ENCODE measurements at places on chromosomes 2 and 18.

DNA sequence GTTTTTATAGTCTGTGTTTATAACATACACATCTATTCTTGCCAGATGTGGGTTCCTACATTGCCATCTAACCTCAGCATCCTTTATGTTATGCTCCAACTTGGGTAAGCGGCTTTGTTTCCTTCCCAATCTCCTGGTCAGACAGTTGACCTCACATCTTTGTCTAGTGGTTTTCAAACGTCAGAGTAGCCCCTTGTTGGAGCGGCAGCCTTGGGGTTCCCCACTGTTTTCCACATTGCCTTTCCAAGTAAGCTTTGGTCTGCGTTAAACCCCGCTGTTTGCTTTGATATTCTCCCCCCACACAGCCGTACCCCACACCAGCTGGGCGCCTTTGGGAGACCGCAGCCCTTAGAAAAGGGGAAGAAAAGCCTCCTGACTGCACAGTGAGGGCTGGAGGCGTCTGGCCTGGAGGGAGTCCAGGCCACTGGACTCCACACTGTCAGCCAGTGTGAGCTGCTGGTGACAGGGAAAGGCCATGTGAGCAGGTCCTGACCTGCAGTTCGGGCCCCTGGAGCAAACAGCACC is 83.3 kb downstream of the MALT1 start:
- no peak for DNase-seq

- no peak for DNase-seq
Observed at GRCh38 chr18:47794725-47795433, 135.6 kb downstream of the SMAD2 start.

DNA sequence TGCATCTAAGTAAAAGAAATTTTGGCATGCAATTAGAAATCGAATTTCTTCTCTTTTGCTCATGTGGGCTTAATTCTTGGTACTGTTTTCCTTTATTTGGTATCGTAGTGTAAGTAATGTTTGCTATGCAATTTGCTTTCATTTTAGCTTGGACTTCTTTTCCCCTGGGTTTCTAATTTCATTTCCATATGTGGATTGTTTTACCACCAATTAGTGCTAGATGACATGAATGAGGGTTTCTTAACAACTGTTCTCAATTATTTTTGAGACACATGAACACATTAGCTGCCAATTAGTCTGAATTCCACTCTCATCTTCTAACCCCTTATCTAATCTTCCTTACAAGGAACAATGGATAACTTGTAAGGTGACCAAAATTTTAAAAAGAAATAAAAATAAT is 1047.2 kb upstream of the PIK3C3 start:
- no peak for DNase-seq

DNA sequence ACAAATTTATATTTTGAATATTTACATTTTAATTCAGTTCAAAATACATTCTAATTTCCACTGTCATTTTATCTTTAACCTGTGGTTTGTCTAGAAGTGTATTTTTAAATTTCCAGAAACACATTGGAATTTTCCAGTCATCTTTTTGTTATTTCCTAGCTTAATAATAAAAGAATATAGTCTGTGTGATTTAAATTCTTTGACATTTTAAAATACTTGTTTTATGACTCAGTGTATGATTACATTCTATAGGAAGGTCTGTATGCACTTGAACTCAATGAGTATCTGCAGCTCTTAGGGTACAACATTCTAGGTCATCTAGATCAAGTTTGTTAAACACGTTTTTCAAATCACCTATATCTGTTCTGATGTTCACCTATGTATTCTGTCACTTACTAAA is 88.3 kb upstream of the MBOAT2 start:
- no peak for DNase-seq

DNA sequence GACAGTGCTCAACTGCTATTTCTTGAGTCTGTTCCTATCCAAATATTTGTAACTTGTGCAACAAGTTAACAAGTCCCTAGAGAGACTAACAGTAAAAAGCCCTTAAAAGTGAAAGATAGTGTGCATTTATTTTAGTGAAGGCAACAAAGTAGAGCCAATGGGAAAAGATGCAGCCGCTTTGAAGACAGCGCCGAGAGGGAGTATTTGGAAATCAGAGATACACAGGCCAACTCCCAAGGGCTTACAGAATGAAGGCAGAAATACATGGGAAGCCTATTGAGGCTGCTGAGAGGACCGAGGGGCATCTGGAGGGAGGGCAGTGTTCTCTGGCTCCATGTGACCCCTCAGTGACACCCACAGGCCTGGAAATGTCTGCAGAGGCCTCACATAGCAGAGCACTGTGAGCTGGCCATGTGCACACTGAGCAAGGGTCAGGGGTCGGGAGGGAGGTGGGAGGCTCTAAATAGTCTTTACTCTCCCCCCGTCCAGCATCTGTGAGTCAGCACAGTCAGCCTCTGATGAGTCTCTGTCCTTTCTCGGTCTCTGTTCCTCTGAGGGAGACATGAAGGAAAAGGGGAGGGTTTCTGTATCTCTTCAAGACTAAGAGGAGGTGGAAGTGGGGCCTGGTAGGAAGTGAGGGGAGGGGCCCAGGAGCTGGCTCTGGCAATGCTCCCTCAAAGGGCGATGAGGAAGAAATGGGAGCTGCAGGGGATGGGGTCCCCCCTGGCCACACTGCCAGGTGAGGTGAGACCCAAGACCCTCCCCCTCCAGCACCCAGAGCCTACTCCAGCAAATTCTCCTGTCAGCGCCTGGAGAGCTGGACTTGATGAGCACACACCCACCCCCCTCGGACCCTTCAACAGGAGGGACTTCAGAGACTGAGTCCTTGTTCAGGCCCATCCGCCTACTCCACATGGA is 133.6 kb downstream of the SP3 start:
- DNase-seq = no peak

- no peak for DNase-seq
Observed at GRCh38 chr2:81583311-81584108, 1279.0 kb upstream of the LRRTM1 start.

DNA sequence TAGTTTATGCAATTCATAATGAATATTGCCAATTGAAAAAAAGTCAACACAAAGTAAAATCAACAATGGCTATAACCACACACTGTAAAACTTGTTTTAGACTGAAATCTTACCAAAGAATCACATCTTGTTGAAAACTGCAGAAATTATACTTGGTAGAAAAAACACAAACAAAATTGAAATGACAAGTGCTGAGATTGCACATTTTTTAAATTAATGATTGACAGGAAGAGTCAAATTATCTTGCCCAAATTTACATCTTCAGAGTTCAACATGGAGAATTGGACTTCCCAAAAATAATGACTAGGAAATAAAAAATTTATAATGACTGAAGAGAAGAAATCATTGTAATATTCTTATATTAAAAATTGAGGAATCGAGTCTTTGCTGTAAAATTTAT is 84.6 kb upstream of the TTC39C start:
- no peak for DNase-seq

GRCh38 chr2:71604726-71605120 is 151.4 kb downstream of the DYSF start:
- DNase-seq = no peak

- DNase-seq = no peak
Observed at GRCh38 chr2:27771202-27771547, 344 bp upstream of the MRPL33 start.

DNA sequence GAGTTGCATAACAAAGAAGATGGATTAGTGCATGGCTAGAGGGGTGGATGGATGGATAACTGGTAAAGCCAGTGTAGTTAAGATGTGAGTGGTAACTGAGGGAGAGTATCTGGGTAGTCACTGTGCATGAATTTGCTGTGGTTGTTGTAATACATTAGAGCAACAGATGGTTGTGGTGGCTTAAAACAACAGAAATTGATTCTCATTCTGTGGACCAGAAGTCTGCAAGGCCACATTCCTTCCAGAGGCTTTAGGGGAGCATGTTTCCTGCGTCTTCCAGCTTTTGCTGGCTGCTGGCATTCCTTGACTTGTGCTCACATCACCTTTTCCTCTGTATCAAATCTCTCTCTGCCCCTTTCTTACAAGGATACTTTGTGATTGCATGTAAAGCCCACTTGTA is 155.4 kb downstream of the ASB1 start:
- no peak for DNase-seq

Measured in ACHN (cell line).